ENCODE measurements at places on chromosomes 16 and 17. TPM values are rescaled to one million over a fixed set of nuclear protein-coding genes. Genes with fewer than 3 reads are reported as not detected.

GRCh38 chr16:84829168-84829965 lies 9.6 kb downstream of the CRISPLD2 start:
- peaks cover 17% of the 10 kb centered on the region for H3K4me1 ChIP-seq
- peak; percentile 75 for DNase-seq
- no peaks in the 10 kb centered on the region for H3K27me3 ChIP-seq
- no peak overlapping the region for H3K4me3 ChIP-seq

The NPB gene
- 1.4 TPM for total RNA-seq

- DNase-seq = no peak
- H3K27me3 ChIP-seq = no peaks in the 10 kb centered on the region
- peaks cover 25% of the 10 kb centered on the region for H3K4me1 ChIP-seq
- H3K4me3 ChIP-seq = no peak overlapping the region
Measured at GRCh38 chr17:6753546-6753945, 2.3 kb upstream of the XAF1 start.

- H3K27ac ChIP-seq = no peak overlapping the region
- no peaks in the 10 kb centered on the region for H3K27me3 ChIP-seq
- H3K4me1 ChIP-seq = no peaks in the 10 kb centered on the region
- DNase-seq = no peak
- no peak overlapping the region for H3K4me3 ChIP-seq
Measured at GRCh38 chr17:32331243-32332040, 10.5 kb downstream of the C17orf75 start.

- DNase-seq = no peak
- no peaks in the 10 kb centered on the region for H3K36me3 ChIP-seq
- no peak overlapping the region for H3K4me3 ChIP-seq
- no peaks in the 10 kb centered on the region for H3K4me1 ChIP-seq
- no peak overlapping the region for H3K27ac ChIP-seq
Measured at GRCh38 chr17:4090898-4091297, 51.9 kb downstream of the ZZEF1 start.

- no peaks in the 10 kb centered on the region for H3K36me3 ChIP-seq
- no peaks in the 10 kb centered on the region for H3K27me3 ChIP-seq
- H3K27ac ChIP-seq = no peak overlapping the region
- H3K4me1 ChIP-seq = no peaks in the 10 kb centered on the region
Measured at GRCh38 chr16:27156579-27156978, 46.7 kb upstream of the KDM8 start.

GRCh38 chr17:29390851-29391631 lies 878 bp downstream of the TAOK1 start:
- H3K36me3 ChIP-seq = no peaks in the 10 kb centered on the region
- no peaks in the 10 kb centered on the region for H3K27me3 ChIP-seq
- peak overlapping the region; percentile 96 for H3K27ac ChIP-seq
- DNase-seq = peak; percentile 40
- H3K4me1 ChIP-seq = no peaks in the 10 kb centered on the region

The MEOX1 gene
- not detected for total RNA-seq

GRCh38 chr17:7774055-7774521 lies 56.5 kb downstream of the DNAH2 start:
- H3K4me3 ChIP-seq = no peak overlapping the region
- H3K36me3 ChIP-seq = no peaks in the 10 kb centered on the region
- no peak overlapping the region for H3K27ac ChIP-seq
- H3K27me3 ChIP-seq = no peaks in the 10 kb centered on the region
- no peaks in the 10 kb centered on the region for H3K4me1 ChIP-seq

The MARVELD3 gene
- total RNA-seq = 0.10 TPM

DNA sequence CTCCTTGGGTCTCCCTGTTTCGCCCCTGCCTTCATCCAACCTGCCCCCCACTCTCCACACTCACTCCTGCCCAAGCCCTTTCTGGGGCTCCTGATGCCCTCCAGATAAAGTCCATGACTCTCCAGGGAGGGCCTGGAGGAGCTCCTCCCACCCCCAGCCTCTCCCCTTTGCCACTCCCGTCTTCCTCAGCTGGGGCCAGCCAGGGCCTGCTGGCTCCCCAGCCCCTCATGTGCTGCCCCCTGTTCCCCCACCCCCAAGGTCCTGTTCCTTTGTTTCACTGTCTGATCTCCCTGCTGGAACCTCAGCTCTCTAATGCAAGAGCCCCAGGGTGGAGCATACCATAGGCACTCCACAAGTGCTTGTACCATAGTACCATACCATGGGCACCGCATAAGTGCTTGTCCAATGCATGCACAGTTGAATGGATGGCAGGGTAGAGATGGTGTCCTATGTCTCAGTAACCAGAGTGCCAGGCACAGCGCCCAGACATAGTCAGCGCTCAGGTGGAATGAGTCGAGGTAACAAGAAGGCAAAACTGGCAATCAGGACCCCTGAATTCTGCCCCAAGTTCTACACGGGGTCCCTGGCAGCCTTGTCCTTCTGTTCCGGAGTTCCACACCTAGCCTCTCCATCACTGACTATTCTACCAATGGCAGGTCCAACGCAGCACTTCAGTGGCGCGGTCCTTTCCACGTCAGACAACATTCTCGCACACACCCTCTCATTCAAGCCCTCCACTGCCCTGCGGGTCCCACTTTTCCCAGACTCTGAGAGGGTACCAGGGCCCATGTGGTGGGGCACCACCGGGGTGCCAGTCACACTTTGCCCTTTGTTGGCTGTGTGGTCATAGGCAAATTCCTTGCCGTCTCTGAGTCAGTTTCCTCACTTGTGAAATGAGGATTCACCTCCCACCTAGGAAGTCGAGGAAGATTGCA lies 1.4 kb downstream of the PLCD3 start:
- H3K36me3 ChIP-seq = no peaks in the 10 kb centered on the region
- H3K27ac ChIP-seq = no peak overlapping the region
- no peaks in the 10 kb centered on the region for H3K27me3 ChIP-seq
- no peak for DNase-seq
- H3K4me3 ChIP-seq = peak overlapping the region; percentile 67
- peaks cover 21% of the 10 kb centered on the region for H3K4me1 ChIP-seq

- H3K4me1 ChIP-seq = peaks cover 11% of the 10 kb centered on the region
- no peaks in the 10 kb centered on the region for H3K36me3 ChIP-seq
- no peaks in the 10 kb centered on the region for H3K27me3 ChIP-seq
- no peak overlapping the region for H3K27ac ChIP-seq
- no peak overlapping the region for H3K4me3 ChIP-seq
- DNase-seq = no peak
Measured at GRCh38 chr16:4744555-4745273, 10.4 kb downstream of the DNAAF8 start.

- no peak overlapping the region for H3K27ac ChIP-seq
- no peaks in the 10 kb centered on the region for H3K36me3 ChIP-seq
- no peaks in the 10 kb centered on the region for H3K27me3 ChIP-seq
Measured at GRCh38 chr16:52578007-52578828, 31.3 kb upstream of the TOX3 start.

- H3K27ac ChIP-seq = no peak overlapping the region
- no peaks in the 10 kb centered on the region for H3K36me3 ChIP-seq
- no peaks in the 10 kb centered on the region for H3K4me1 ChIP-seq
Measured at GRCh38 chr17:73639932-73640331, 4.3 kb downstream of the SDK2 start.

GRCh38 chr17:43399839-43400328 lies 1.1 kb downstream of the ARL4D start:
- H3K36me3 ChIP-seq = no peaks in the 10 kb centered on the region
- H3K4me3 ChIP-seq = peak overlapping the region; percentile 87
- peaks cover 16% of the 10 kb centered on the region for H3K4me1 ChIP-seq
- no peak overlapping the region for H3K27ac ChIP-seq
- no peaks in the 10 kb centered on the region for H3K27me3 ChIP-seq
- DNase-seq = no peak

GRCh38 chr16:11547118-11547916 lies 39.4 kb downstream of the LITAF start:
- H3K27me3 ChIP-seq = no peaks in the 10 kb centered on the region
- H3K27ac ChIP-seq = no peak overlapping the region
- peaks cover 4% of the 10 kb centered on the region for H3K4me1 ChIP-seq
- no peak overlapping the region for H3K4me3 ChIP-seq

- H3K36me3 ChIP-seq = no peaks in the 10 kb centered on the region
- H3K4me3 ChIP-seq = no peak overlapping the region
- H3K4me1 ChIP-seq = no peaks in the 10 kb centered on the region
- no peak overlapping the region for H3K27ac ChIP-seq
- no peak for DNase-seq
Measured at GRCh38 chr17:34012709-34013375, 242.2 kb upstream of the CCL2 start.

The TMEM238L gene
- not detected for total RNA-seq

The RNF43 gene
- 1.3 TPM for total RNA-seq

DNA sequence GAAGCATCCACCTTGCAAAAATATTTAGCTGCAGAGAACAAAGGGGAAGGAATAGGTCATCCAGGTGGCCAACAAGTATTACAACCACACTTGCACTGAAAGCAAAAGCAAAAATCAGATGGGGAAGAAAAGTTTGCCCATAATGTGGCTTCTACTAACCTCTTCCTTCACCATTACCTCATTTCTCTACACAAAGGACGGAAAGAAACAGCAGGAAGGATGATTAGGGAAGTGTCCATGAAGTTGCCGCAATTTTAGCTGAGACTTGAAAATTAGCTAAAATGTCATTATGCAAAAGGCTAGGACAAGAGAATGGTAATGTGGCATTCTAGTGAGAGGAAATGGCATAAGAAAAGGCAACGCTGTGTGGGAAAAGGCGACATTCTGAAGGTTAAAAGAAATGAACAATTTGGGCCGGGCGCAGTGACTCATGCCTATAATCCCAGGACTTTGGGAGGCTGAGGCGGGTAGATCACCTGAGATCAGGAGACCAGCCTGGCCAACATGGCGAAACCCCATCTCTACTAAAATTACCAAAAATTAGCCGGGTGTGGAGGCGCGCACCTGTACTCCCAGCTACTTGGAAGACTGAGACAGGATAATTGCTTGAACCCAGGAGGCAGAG lies 13.7 kb downstream of the KANSL1 start:
- H3K27ac ChIP-seq = no peak overlapping the region
- H3K4me1 ChIP-seq = peaks cover 28% of the 10 kb centered on the region
- H3K4me3 ChIP-seq = no peak overlapping the region
- H3K36me3 ChIP-seq = no peaks in the 10 kb centered on the region
- no peaks in the 10 kb centered on the region for H3K27me3 ChIP-seq
- no peak for DNase-seq

The RASL10B gene
- 6.0 TPM for total RNA-seq

GRCh38 chr16:71878911-71879310 lies 5.1 kb downstream of the ZNF821 start:
- H3K27ac ChIP-seq = no peak overlapping the region
- H3K27me3 ChIP-seq = no peaks in the 10 kb centered on the region
- no peak for DNase-seq
- H3K4me3 ChIP-seq = no peak overlapping the region
- no peaks in the 10 kb centered on the region for H3K36me3 ChIP-seq

DNA sequence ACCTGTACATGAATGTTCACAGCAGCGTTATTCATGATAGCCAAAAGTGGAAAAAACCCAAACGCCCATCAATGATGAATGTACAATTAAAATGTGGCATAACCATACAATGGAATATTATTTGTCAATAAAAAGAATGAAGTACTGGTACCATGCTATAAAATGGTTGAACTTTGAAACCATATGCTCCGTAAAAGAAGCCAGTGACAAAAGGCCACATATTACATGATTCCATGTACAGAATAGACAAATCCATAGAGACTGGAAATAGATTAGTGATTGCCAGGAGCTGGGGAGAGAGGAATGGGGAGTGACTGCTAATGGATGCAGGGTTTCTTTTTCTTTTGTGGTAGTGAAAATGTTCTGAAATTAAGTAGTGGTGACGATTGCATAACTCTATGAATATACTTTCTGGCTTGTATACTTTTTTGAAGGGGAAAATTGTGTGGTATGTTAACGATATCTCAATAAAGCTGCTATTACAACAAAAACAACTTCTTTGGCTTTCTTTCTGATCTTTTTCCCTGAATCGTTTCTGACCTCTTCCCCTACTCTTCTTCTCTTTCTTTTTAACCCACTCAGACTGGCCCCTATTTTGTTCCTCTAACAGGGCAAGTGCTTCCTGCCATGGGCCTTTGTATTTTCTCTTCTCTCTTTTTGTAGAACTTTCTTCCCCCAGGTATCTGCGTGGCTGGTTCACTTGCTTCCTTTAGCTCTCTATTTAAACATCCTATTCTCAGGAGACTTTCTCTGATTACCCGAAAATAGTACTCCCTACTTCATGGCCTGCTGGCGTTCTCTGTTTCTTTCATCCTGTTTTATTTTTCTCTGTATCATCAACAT lies 67.9 kb downstream of the FTO start:
- H3K27me3 ChIP-seq = no peaks in the 10 kb centered on the region
- H3K4me1 ChIP-seq = peaks cover 9% of the 10 kb centered on the region
- no peaks in the 10 kb centered on the region for H3K36me3 ChIP-seq
- H3K27ac ChIP-seq = no peak overlapping the region

DNA sequence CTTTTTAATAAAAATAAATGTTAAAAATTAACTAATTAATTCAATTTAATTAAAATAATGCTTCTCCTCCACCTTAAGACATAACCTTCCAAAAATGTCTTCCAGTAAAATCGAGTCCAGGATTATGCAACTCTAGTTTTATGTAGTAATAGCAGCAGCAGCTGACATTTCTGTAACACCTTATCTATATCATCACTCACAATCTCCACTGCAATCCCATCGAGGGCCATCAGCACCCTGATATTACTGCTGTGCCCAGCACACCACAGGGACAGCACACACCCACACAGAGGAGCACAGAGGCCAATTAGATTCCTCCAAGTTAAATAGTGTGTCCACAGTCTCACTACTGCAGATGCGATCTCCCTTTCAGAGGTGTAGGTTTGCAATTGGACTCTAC lies 2.9 kb downstream of the RPH3AL start:
- no peaks in the 10 kb centered on the region for H3K27me3 ChIP-seq
- no peaks in the 10 kb centered on the region for H3K36me3 ChIP-seq
- no peak for DNase-seq
- no peak overlapping the region for H3K27ac ChIP-seq
- H3K4me3 ChIP-seq = no peak overlapping the region

DNA sequence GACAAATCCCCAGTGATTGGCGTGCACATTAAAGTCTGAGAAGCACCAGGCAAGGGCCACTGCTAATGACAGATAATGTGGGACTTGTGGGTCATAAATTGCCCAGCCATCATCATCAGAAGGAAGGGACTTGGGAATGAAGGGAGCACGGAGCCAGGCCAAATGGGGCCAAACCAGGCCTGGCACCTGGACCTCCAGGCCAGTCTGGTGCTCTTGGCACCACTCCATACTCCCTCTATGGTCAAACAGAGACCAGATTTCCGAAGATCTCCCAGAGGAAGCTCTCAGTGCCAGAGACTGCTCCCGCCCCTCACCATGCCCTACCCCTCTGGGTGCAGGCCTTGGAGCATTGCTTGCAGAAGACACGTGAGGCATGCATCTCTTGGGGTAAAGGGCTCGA lies 142.2 kb downstream of the CCDC182 start:
- H3K4me1 ChIP-seq = peaks cover 20% of the 10 kb centered on the region
- DNase-seq = no peak
- H3K4me3 ChIP-seq = no peak overlapping the region

The DNAH9 gene
- 3.4 TPM for total RNA-seq

GRCh38 chr17:21213638-21214014 lies 335 bp downstream of the TMEM11 start:
- no peaks in the 10 kb centered on the region for H3K36me3 ChIP-seq
- H3K4me1 ChIP-seq = peaks cover 14% of the 10 kb centered on the region
- no peaks in the 10 kb centered on the region for H3K27me3 ChIP-seq

GRCh38 chr17:80955671-80956280 lies 35.9 kb upstream of the CHMP6 start:
- no peak overlapping the region for H3K4me3 ChIP-seq
- H3K4me1 ChIP-seq = peaks cover 20% of the 10 kb centered on the region
- no peaks in the 10 kb centered on the region for H3K36me3 ChIP-seq
- no peak overlapping the region for H3K27ac ChIP-seq
- DNase-seq = peak; percentile 7
- no peaks in the 10 kb centered on the region for H3K27me3 ChIP-seq

All from ovary (tissue), 10 donors.